ENCODE measurements at places on chromosomes 13 and 19.

DNA sequence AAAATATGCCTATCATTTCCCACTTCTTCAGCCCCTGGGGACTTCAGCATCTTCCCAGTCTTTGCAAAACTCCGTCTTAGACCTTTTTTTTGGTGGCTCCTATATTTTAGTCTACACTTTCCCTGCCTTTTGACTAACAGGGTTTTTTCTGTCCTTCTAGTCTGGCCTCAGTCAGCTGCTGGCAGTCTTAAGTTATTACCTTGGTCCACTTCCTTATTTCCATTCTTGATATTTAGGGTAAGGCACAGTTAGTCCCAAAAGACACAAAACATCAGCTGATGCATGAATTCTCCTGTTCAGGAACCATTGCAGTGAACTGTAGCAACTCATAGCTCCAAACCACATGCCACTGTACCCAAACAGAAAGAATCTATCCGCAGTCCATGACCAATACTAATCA is 234.6 kb upstream of the RFC3 start:
- DNase-seq: no peak

- no peak for DNase-seq
These were observed 9.1 kb downstream of the ZNF841 start for GRCh38 chr19:52086481-52086880.

GRCh38 chr19:33298146-33298911 is 4.0 kb downstream of the CEBPA start:
- no peak for DNase-seq

GRCh38 chr13:46796129-46796514 is 839 bp downstream of the ESD start:
- no peak for DNase-seq

GRCh38 chr19:18109341-18109732 is 11.8 kb downstream of the MAST3 start:
- no peak for DNase-seq

DNA sequence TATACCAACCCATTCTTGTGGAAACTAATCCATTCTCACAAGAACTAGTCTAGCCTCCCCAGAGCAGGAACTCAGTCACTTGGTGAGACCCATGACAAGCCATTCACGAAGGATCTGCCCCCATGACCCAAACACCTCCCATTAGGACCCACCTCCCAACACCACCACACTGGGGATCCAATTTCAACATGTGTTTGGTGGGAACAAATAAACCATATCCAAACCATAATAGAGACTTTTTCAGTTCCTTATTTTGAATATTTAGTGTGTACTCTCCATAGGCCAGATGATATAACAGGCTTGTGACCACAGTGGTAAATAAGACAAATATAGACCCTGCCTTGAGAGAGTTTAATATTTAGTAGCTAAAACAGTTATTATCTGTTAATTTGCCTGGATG is 227.5 kb upstream of the SERP2 start:
- DNase-seq: no peak

DNA sequence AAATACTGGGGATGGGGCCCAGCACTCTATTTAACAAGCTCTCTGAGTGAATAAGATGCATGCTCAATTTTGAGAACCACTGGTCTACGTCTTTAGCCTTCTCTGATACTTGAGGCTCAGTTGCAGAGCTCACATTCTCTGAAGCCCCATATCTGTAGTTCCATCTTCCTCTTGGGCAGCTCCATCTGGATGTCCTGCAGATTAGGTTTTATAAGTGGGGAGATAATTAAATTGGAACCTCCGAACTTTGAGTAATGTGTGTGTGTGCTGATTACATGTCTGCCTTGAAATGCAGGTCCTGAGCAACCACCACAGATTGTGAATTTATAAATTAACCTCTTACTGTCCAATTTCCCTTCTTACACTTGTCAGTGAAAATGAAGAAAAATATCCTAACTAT is 7.2 kb upstream of the RASL11A start:
- no peak for DNase-seq

DNA sequence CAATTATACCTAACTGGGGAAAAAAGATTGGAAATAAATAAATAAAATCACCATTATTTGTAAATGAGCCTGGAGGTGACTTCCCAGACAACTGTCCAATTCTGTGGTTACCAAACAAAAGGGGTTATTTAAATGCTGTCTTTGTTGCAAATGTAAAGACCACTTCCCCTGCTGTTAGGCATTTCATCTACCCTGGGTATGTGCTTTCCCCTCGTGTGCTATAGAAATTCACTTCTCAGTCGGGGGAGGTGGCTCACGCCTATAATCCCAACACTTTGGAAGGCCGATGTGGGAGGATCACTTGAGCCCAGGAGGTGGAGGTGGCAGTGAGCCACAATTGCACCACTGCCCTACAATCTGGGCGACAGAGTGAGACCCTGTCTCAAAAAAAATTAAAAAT is 101.9 kb upstream of the AKAP11 start:
- DNase-seq: no peak

DNA sequence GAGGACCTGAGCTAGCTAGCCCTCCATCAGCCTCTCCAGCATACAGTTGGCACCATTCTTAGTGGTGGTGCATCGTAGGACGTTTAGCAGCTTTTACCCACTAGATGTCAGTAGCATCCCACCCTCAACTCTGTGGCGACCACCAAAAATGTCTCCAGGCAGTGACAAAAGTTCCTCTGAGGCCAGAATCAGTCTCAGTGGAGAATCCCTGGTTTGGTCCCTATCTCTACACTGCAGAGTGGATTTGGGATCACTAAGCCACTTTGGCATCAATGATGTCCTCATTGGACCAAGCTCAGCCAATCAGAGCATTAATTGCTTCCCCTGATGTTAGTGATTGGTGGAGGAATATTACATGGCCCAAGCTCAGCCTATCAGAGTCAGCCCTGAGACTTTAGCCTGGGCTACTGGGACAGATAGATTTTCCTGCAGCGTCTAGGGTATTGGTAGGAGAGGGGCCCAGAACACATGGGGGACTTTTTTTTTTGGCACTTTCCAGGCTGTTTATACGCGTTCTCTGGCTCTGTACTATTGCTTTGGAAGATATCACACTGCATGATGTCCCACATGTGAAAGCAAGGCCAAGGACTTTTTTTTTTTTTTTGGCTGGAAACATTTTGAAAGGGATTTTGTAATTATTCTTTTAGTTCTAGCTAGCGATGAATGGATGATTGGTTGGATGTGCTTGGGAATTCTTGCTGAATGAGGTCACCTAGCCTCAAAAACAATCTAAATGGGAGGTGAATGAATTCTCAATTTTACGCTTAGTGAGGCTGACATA is 7.0 kb downstream of the TMEM221 start:
- DNase-seq: no peak

GRCh38 chr13:33978653-33979052 is 160.7 kb downstream of the RFC3 start:
- DNase-seq: no peak

DNA sequence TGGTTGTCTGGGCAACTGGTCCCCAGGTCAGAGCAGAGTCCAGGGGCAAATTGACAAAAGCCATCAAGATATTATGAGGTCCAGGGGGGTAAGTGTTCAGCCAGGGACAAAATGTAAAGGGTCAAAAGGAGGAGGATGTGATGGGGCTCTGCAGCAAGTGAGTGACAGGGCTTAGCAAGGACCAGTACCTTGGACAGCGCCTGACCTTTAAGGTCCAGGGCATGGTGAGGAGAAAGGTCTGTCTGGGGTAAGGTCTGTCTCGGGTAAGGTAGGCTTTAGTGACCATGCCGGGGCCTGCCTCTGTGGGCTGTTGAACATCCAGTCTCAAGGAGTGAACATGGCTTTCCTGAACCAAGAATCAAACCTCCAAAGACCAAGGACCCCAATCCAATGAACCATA is 6.3 kb upstream of the ZNF358 start:
- no peak for DNase-seq

DNA sequence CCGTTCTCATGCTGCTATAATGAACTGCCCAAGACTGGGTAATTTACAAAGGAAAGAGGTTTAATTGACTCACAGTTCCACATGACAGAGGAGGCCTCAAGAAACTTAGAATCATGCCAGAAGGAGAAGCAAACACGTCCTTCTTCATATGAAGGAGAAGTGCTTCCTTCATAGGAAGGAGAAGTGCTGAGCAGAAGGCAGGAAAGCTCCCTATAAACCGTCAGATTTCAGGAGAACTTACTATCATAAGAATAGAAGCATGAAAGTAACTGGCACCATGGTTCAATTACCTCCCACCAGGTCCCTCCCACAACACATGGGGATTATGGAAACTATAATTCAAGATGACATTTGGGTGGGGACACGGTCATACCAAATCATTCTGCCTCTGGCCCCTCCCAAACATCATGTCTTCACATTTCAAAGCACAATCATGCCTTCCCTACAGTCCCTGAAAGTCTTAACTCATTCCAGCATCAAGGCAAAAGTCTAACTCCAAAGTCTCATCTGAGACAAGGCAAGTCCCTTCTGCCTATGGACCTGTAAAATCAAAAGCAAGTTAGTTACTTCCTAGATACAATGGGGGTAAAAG is 10.6 kb downstream of the ACOD1 start:
- DNase-seq: no peak

GRCh38 chr19:47100290-47100689 is 13.3 kb downstream of the ZC3H4 start:
- DNase-seq: no peak

GRCh38 chr13:72194523-72194922 is 327.5 kb upstream of the DACH1 start:
- DNase-seq: no peak

DNA sequence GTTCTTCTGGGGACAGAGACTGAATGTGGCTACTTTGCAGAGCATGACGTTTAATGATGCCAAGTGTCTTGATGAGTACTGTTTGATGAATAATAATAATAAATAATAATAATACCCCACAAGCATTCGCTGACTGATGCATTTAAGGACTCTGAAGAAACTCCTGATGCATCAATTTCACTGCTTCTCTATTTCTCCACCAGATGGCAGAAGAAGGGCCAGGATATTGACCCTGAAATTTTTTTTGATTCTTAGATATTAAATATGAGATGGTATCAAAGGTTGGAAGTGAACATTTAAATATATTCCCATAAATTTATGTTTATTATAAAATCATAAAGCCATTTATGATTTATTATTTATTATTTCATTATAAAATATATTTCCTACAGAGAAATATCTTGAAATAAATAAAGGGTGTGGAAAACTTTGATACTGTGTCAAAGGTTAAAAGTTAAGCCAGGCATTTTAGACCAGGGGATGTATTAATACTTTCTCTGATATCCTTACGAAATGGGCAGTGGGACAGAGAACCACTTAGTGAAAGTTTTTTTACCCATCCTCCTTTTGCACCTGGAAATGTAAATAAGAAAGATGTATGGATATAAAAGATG is 170.9 kb downstream of the LACC1 start:
- DNase-seq: no peak

DNA sequence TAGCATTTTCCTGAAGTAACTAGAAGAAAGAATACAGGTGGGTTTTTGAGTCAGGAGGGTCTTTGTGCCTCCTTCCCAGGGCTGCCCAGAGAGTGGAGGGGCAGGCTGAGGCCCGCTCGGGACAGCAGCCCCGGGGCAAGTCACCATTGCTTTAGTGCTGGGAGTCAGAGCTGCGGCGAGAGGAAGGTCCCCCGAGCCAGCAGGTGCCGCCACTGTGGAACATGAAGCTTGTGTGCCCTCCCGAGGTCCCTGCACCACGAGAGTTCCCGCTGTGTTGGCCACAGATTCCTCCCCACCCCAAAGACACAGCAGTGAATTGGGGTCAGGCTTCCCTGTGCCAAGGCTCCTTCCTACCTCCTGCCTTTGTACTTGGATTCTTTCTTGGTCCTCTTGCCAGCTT is 50.9 kb upstream of the TEX29 start:
- DNase-seq: no peak

GRCh38 chr19:7238051-7238450 is 56.2 kb downstream of the INSR start:
- no peak for DNase-seq
